ENCODE measurements at places on chromosomes 2 and 18. TPM values are rescaled to one million over a fixed set of nuclear protein-coding genes. Genes with fewer than 3 reads are reported as not detected.

ZBTB7C gene
- total RNA-seq = 5.5 TPM

EML6 gene
- 0.51 TPM for total RNA-seq

COLEC11 gene
- total RNA-seq = 9.8 TPM

HMSD gene
- not detected for total RNA-seq

NEU4 gene
- not detected for total RNA-seq

ICA1L gene
- total RNA-seq = 10.3 TPM

C2orf66 gene
- total RNA-seq = not detected

ARHGAP15 gene
- 15.4 TPM for total RNA-seq

DSG1 gene
- total RNA-seq = not detected

SERPINB11 gene
- not detected for total RNA-seq

GPR55 gene
- 0.17 TPM for total RNA-seq

TXNDC2 gene
- total RNA-seq = not detected

CYP27C1 gene
- total RNA-seq = 0.38 TPM

FKBP1B gene
- total RNA-seq = 3.6 TPM

ZEB2 gene
- 187 TPM for total RNA-seq

KCNF1 gene
- not detected for total RNA-seq

NFATC1 gene
- total RNA-seq = 9.8 TPM

KCMF1 gene
- 72.3 TPM for total RNA-seq

IRS1 gene
- total RNA-seq = 12.1 TPM

CCDC74A gene
- 4.0 TPM for total RNA-seq

RBKS gene
- total RNA-seq = 1.5 TPM

CDCA7 gene
- 0.38 TPM for total RNA-seq

FEZ2 gene
- 69.2 TPM for total RNA-seq

ANKRD23 gene
- total RNA-seq = 4.3 TPM

FBLN7 gene
- 2.9 TPM for total RNA-seq

IL36G gene
- total RNA-seq = not detected

RIT2 gene
- not detected for total RNA-seq

CRYGC gene
- total RNA-seq = not detected

ARHGAP25 gene
- 14.8 TPM for total RNA-seq

CRYGD gene
- total RNA-seq = not detected

DCDC2C gene
- total RNA-seq = not detected

HOXD12 gene
- not detected for total RNA-seq

SLC4A5 gene
- total RNA-seq = 2.2 TPM

ASXL3 gene
- 1.5 TPM for total RNA-seq

PRPF40A gene
- 84.5 TPM for total RNA-seq

POTEF gene
- total RNA-seq = not detected

IL18RAP gene
- 7.2 TPM for total RNA-seq

VIT gene
- 72.9 TPM for total RNA-seq

GPR45 gene
- total RNA-seq = not detected

NXPH2 gene
- not detected for total RNA-seq

C2orf78 gene
- total RNA-seq = not detected

MROH2A gene
- not detected for total RNA-seq
